ENCODE measurements at places on chromosomes 12 and 14.

DNA sequence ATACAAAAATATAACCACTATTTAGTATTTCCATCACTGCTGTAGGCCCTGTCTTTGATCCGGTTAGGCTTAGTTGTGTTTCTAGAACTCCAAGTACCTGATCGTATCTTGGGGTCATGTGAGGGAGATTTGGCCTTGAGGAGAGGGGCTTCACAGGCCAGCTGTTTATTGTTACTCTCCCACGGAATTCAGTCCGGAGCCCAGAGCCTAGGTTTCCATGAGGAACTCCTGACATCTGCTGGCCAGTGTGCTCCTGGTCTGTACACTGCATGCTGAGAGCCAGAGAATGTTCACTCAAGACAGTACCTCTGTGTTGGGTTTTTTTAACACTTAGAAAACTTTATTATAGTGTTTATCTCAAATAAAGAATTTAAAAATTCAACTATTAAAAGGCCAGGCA is 341.0 kb upstream of the TMEM132C start:
- DNase-seq, result no peak

DNA sequence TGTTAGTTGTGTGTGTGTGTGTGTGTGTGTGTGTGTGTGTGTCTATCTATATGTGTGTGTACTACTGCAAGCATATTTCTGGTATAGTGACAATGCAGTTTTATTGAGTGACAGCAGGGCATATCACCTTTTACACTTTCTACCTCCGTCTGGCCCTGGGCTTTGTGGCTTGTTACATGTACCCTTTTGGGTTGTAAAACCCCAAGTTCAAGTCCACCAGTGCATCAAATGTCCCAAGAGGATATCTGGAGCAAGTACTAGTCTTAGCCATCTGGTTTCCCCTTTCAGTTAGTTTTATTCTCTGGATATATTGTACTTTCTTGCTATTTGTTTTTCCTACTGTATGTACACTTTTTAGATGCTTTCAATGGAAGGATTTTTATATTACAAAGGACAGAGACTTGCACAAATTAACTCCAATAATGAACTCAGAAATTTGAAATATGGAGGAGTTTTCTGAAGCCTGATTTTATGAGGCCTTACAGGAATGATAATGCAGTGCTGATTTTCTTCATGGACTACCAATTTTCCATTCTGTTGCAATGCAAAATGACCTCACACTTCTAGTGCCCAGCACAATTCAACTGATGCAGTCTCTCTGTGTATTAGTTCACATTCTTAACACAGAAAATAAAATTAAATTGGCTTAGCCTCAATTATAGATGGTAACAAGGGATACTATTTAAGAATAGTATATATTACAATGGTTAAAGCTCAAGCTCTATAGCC is 29.1 kb downstream of the SLC16A7 start:
- no peak for DNase-seq

GRCh38 chr12:121811434-121812319 is 7.9 kb downstream of the SETD1B start:
- DNase-seq, result peak; percentile 75

GRCh38 chr12:104494793-104495158 is 38.0 kb downstream of the CHST11 start:
- peak; percentile 38 for DNase-seq

GRCh38 chr14:47207617-47208016 is 467.8 kb downstream of the MDGA2 start:
- no peak for DNase-seq

DNA sequence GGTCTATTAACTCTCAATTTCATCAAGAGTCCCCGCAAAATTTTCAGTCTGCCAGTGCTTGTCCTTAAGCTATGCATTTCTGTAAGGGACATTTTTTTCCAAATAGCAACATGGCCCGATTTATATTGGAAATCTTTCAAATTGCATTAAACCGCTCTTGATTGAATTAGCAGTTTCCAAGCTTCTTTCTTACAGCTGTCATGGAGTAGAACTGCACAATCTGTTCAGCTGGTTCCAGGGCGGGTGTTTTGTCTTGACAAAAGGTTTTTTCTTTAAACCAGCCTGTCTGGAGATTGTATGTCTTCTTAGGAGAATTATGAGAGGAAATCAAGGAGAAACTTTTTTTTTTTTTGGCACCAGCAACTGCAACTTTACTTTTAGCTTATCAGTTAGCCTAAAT is 185.8 kb downstream of the ALG10B start:
- DNase-seq, result no peak

- DNase-seq, result no peak
These were observed 66.1 kb upstream of the ZDHHC17 start for GRCh38 chr12:76697849-76698248.

GRCh38 chr14:38297681-38298080 is 41.8 kb upstream of the CLEC14A start:
- DNase-seq, result no peak

DNA sequence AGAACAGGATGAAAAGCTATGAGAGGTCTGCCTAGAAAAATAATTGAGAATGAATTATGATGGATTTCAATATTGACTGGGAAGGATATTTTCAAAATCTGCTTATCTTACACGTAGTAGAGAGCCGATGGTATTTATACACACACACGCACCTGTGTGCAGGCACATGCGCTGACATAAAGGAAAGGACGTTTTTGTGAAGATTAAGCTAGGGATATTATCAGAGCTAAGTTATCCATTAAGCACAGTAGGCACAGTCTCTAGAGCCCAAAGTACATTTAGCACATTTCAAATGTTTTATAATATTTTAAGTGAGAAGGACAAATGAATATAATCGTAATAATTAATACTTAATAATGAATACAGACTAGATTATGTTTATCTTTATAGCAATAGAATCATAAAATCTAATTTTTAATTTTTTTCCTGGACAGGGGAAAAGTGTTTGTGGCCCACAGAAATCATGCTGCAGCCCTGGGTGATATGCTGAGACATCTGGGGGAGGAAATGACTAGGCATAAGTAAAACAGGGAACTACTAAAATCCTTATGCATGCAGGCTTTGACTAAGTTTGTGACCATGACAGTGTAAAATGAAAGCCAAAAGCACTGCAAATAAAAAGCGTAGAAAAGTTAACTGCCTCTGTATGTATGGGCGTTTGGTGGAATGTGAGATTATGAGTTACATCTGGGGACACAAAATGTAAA is 146.1 kb downstream of the KITLG start:
- DNase-seq, result no peak

DNA sequence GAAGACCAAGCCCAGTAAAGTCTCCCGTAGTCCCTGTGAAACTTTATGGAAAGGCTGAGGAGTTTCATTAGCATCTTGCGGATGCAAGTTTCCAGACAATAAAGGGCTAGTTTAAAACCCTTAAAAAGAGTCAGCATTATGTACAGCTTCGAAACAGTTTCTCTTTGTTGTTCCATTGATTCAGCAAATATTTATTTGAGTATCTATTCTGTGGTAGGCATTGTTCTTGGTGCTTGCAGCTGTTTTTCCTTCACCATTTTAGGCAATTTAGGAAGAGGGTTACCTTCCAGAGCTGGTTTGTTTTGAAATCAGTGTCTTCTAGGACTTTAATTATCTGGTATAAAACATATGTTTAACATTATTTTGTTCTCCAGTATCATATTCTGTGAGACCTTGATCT is 1.5 kb downstream of the SLIRP start:
- DNase-seq, result no peak

DNA sequence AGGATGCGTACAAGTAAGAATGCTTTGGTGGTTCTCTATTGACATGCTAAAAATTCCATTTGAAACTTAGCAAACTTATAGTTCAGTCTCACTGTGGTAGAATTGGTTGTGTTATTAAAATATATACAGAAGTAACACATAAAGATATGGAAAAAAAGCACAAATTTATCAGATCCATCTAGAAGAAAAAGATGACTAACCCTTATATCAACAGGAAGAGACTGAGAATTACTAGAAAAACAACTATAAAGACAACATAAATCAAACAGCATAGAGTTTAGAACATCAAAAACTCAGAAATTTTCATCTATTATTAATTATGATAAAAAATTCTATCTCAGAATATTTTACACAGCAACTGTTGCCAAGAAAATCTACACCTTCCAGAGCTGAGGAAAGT is 491.0 kb downstream of the ETNK1 start:
- DNase-seq, result no peak

DNA sequence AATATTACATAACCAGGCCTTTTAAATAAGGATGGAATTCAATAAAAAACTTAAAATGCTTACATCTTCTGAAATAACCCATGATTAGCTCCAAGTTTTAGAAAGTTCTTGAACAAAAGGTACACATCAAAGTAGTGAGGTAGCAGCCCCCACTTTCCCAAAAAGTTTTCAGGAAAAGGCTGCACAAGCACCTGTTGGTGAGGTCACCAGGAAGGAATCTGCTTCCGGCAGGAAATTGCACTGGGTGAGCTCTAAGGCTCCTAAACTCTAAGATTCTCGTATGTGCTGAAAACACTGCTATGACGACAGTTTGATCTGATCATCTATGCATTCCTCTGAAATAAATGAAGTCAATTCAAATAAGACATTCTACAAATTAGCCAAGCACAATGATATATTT is 34.3 kb upstream of the TTC7B start:
- no peak for DNase-seq

GRCh38 chr14:25007832-25008231 is 42.1 kb downstream of the STXBP6 start:
- no peak for DNase-seq

- DNase-seq, result no peak
These were observed 343.4 kb downstream of the DPF3 start for GRCh38 chr14:72550513-72550912.

DNA sequence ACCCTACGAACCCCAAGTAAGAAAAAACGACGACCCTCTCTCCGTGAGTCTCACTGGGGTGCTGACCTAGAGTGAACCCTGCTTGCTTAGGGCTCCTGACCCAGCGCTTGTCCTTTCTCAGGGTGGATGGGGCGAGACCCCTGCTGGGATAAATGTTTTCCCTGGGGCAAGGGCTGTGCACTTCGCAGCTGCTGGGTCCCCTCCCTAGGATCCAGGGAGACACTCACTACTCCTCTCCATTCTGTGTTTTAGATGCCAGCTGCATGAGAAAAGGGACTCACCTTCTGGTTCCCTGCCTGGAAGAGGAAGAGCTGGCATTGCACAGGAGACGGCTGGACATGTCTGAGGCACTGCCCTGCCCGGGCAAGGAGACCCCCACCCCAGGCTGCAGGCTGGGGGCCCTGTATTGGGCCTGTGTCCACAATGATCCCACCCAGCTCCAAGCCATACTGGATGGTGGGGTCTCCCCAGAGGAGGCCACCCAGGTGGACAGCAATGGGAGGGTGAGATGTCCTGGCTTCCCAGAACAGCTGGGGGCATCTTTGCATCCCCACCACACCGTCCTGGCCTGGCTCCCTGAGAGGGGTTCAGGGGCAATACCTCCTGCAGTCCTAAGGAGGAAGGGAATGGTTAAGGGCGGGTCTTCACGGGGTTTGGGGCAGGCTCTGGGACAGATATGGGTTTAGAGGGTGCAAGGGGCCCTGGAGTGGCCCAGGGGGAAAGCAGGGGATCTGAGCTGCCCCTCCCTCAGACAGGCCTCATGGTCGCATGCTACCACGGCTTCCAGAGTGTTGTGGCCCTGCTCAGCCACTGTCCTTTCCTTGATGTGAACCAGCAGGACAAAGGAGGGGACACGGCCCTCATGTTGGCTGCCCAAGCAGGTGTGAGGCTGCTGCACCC is 663 bp downstream of the ANKRD33 start:
- DNase-seq, result no peak

GRCh38 chr14:32625211-32625610 is 296.1 kb downstream of the AKAP6 start:
- no peak for DNase-seq

DNA sequence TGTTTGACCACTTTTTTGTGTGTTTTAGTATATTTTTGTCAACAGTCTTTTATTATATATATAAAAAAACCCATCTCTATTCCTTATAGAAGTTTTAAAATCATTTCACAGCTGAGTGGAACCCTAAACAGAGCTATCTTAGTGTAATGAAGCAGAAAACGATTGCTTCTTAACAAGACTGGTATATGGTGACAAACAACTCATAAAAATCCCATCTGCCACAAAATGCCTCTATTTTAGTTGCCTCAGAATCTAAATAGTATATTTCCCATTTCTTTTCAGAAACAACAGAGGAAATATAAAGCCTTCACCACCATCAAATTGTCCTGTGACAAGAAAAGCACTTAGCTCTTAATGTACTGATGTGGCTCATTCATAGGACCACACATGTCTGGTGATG is 322.4 kb downstream of the ATP23 start:
- DNase-seq, result no peak

DNA sequence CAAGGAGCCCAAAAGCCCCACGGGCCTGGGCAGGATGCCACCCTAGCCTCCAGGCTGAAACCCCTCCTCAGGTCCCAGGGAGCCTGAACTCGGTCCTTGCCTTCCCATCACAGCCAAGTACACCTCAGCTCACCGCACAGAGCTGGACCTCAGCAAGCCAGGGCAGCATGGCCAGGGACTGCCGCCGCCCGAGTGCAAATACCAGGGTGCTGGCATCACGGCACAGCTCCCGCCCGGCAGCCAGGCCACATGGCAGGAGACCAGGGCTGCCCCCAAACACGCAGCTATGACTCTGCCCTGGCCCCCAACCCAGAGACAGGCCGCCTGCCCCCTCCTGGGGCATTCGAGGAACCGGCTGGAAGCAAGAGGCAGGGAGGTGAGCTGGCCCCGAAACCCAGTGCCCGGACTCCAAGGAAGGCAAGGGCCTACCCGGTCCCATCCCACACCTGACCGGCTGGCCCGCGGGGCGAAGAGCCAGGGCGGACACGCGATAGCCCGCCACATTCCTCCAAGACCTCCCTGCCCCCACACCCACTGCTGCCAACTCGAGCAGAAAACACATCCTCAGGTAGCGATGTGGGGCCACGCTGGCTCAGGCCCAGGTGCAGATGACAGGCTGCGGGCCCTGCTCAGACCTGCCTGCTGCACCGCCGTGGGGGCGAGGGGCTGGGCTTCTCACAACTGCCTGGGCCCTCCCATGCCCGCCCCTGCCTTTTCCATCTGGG is 2.7 kb downstream of the JAG2 start:
- DNase-seq, result no peak

- DNase-seq, result no peak
These were observed 4.9 kb downstream of the RHOJ start for GRCh38 chr14:63209160-63209559.

GRCh38 chr14:64191756-64192155 is 102.4 kb downstream of the ESR2 start:
- DNase-seq, result no peak

DNA sequence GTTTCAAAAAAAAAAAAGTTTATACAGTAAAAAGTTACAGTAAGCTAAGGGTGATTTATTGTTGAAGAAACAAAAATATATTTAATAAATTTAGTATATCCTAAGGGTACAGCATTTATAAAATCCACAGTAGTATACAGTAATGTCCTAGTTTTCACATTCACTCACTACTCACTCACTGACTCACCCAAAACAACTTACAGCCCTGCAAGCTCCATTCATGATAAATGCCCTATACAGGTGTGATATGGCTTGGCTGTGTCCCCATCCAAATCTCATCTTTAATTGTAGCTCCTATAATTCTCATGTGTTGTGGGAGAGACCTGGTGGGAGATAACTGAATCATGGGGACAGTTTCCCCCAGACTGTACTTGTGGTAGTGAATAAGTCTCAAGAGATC is 61.7 kb downstream of the TC2N start:
- no peak for DNase-seq

GRCh38 chr14:76716285-76716684 is 45.0 kb upstream of the VASH1 start:
- no peak for DNase-seq
